Activated naive CD8-positive, alpha-beta T cell treated with anti-CD3 and anti-CD28 coated beads, Interleukin-2, amount 50 U/mL, for 24 hours (primary cell): ENCODE measurements at places on chromosomes 1 and 21.

DNA sequence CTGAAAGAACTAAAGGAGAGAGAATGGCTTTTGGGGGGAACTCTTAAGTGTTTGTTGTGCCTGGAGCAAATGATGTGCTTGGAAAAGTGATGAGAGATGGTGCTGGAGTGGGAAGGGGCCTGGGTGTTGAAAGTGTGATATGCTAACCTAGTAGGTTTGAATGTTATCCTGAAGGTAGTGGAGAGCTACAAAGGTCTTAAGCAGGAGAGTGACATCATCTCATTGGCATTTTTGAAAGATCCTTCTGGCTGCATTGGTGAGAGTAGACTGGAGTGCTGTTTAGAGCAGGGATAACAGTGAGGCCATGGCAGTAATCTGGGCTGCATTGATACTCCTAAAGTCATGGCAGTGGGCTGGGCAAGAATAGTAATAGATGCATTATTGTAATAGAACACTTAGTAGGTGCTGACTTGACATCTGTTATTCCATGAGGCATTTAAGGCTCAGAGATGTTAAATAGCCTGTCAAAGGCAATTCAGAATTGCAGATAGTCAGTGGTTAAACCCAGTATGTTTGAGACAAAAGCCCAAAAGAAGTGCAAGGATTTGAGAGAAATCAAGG, 44.5 kb downstream of the MDM4 start:
- no peak for DNase-seq

DNA sequence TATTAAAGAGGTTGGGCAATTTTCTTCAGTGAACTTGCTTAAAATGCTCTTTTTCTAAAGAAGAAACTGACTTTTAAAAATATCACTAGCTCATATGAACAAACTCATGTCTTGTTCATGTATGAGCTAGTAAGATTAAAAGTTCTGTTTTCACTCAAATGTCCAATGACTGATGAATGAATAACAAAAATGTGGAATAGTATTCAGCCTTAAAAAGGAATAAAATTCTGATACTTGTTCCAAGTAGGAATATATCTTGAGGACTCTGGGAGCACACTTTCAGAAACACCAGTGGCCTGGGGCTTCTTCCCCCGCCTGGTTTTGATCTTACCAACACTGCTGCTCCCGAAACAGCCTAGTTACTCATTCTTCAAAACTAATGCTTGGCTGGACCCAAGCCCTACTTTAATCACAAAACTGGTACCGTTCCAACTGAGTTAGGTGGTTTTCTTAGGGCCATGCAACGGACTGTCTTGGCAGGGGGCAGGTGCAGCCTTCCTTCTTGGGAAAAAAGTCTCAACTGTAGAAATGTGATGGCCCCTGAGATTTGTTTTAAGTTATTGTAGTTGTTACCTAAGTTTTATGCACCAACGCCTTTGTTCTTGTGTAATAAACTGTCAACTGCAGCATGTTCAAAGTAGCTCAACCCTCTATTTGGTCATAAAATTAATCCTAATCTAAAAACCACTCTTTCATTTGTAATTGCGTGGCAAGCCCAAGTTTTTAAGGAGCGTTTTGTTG, 116.0 kb downstream of the ETS2 start:
- DNase-seq, result no peak

DNA sequence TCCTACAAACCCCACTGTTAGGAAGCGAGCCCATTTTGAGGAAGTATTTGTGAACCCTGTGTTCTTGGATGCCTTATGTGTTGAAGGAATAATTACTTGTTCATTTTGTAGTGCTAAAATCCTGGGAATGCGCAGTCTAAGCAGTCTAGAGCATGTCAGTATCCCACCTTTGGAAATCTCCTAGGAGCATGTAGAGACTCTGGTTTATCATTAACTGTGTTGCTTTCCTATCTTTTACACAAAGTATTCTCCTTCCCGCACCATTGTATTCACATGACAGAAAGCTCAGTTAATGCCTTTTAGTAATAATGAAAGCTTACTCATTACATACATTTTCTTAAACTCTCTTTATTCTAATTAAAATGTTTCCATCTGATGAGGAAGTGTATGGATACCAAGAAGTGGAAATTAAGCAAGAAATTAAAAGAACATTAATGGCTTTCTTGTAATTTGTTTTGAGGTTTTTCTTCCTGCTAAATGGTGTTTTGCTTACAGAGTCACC, 99.4 kb downstream of the CAMTA1 start:
- no peak for DNase-seq

- DNase-seq, result no peak
These were observed 4.4 kb upstream of the FMO2 start for GRCh38 chr1:171180670-171181069.

DNA sequence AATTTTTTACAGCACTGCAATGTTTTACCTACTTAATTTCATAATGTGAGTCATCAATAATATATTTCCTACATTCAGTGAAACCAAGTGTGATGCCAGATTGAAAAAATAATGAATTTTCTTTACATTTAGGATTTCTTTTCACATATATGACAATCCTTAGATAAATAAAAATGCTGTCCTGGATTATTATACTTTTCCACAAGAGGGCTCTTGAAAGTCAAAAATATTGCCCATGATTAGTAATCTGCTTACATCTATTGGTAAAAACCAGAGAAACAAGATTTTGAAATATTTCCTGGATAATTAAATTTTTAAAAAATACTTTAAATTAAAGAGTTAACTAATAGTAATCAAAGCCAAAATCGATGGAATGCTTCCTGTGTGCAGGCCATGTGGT, 86.8 kb upstream of the PLPPR4 start:
- no peak for DNase-seq

DNA sequence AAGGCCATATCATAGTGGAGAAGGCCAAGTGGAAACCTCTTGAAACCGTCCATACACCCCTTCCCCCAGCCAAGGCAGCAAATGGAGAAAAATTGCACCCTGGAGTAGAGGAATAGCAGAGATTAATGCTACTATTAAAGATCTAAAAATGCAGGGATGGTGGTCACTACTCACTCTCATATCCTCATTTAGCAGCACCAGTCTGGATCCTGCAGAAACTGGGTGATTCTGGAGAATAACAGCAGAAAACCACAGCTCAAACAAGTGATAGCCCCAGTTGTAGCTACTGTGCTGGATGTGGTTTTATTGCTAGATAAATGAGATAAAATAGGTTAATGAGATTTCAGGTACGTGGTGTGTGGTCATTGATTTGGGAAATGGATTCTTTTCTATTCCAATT, 30.3 kb downstream of the S1PR1 start:
- no peak for DNase-seq

- no peak for DNase-seq
These were observed 89.2 kb downstream of the TRIM11 start for GRCh38 chr1:228317411-228317828.
